ENCODE measurements at places on chromosomes 1 and 21.

- no peak for DNase-seq
Observed at GRCh38 chr1:226781937-226782609, 43.0 kb upstream of the ITPKB start.

DNA sequence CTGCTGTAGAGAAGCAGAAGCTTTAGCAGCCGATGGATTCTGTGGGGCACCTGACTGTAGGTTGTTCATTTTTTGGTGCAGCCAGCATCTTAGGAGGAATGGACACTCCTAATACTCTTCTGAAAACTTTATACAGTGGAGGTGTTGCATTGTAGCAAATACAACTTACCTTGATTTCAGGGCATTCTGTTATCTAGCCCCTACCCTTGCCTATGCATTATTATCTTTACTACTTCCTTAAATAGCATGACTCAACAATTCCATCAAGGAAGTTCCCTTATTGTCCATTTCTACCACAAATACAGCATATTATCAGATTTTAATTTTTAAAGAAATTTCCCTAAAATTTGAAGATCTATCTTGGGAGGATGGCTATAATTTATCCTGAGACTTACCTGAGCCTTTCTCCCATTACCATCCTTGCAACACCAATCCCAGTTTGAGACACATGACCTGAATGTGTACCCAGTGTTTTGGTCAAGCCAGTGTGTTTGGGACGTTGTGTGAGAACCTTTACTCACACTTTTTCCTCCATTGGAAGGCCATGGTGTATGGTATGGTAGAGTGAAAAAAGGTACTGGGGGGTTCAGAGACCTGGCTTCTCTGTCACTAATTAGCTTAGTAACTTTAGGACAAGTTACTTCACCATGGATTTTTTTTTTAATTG is 9.2 kb downstream of the POU2F1 start:
- no peak for DNase-seq

- DNase-seq: no peak
Observed at GRCh38 chr1:231421546-231421970, 529 bp downstream of the EGLN1 start.

DNA sequence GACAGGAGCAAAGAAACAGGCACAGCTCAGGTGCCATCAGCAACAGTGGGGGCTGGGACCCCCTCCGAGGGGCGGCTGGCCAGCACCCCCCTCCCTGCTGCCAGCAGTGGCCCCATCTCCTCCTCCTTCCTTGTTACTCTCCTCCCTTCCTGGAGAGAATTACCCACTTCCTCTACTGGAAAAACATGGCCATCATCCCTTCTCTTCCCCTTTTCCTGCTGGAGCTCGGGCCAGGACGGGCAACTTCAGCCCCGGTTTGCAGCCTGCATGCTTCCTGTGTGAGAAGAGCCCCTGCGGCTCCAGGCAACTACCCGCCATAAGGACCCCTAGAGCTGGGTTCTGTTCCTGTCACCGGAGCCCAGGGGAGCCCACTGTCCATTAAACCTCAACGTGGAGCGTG is 17.6 kb downstream of the MEGF6 start:
- DNase-seq: no peak

GRCh38 chr1:43206600-43207228 is 34.6 kb downstream of the CFAP57 start:
- DNase-seq: no peak

DNA sequence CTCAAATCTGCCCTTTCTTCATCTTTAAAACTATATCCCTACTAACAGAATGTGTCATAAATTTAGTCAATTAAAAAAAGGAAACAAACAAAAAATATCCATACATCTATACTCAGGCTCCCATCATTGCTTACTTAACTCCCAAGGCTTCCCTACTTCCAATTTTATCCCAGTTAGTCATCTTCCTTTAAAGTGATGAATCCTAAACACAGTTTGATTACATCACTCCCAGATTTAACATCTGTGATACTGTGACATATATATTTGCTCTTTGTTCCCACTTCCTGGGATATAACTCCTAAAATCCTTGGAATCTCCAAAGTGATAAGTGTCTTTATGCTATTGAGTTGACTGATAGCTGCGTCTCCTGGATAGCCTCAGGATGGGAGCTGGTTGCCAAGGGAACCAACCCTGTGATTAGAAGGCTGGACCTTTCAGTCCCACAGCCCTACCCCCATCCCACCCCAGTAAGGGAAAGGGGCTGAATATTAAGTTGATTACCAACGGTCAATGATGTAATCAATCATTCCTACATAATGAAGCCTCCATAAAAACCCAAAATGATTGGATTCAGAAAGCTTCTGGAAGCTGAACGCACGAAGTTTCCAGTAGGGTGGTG is 21.6 kb downstream of the GLMN start:
- DNase-seq: no peak

DNA sequence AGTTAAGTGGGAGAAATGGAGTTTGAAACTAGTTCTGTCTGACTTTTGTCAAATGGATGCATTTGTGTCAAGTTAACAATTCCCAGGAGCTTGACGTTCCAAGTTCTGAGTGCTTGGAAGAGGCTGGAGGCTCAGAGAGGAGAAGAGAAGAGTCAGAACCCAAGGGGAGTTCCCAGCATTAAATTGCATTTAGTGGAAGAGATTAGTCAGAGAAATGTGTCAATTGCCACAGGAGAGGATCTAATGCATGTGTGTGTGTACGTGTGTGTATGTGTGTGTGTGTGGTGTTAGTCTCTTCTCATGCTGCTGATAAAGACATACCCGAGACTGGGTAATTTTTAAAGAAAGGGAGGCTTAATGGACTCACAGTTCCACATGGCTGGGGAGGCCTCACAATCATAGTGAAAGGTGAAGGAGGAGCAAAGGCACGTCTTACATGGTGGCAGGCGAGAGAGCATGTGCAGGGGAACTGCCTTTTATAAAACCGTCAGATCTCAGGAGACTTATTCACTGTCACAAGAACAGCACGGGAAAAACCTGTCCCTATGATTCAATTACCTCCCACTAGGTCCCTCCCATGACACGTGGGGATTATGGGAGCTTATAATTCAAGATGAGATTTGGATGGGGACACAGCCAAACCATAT is 101.5 kb upstream of the TMEM51 start:
- DNase-seq: no peak

DNA sequence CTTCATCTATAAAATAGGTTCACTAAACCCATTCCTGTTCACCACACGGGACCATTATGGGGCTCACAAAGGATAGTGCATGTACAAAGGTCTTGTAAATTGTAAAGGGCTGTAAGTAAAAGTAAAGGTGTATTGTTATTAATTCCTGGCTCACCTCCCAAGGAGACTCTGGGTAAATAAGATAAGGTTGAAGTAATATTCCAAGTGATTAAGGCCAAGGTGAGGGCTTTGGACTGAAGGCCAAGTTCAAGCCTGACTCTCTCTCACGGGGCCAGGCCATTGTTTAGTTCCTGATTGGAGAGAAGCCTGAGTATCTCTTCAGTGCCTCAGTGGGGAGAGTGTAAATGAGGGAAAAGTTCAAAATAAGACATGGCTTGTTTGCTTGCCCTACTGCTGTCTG is 19.5 kb upstream of the ZFYVE9 start:
- no peak for DNase-seq

DNA sequence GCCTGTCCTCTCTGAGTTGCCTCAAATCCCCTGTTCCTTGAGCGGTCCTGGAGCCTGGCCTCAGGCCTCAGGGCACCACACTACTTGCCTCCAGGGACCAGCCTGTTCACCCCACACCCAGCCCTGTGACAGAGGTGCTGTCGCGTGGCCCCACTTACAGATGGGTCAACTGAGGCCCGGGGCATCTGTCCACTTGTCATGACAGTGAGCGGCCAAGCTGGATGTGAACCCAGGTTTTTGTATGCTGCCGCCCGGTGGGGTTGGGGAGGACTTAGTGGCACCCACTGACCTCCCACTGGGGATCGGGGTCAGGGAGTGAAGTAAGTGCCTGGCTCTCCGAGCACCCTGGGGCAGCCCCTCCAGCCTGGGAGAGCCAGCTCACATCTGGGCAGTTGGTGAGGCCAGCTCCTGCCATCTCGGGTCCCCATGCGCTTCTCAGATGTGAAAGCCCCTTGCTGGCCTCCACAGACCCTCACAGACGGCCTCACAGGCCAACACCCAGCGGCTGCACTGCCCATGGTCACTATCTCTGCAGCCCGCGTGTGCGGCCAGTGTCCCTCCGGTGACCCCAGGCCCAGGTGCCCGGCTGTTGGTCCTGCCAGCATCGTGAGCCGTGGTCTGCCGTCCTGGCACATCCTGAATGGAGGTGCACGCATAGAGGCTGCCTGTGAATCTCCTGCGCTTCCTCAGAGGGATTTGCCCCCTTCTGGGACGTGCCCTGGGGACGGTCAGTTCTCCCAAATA is 9.3 kb upstream of the FAAP20 start:
- no peak for DNase-seq

- DNase-seq: no peak
Observed at GRCh38 chr1:42239555-42239954, 75.0 kb upstream of the GUCA2A start.

DNA sequence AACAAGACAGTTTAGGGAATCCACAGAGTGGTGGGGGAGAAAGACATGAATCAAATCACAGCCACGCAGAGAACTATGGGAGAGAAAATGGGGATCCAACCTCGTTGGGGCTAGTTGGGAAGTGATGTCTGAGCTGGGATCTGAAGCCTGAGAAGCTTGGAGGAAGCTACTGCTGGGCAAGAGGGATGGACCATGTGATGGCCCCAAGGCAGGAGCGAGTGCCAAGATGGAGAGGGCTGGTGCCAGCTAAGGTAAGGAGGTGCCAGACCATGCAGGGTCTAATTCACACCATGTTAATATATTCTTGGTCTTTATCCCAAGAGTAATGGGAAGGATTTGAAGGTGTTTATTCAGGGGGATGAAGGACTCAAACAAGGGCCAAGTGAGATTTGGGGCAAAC is 18.2 kb upstream of the TCEA3 start:
- no peak for DNase-seq

Data from GM18507 (cell line).